ENCODE measurements at places on chromosomes 12 and 14.

GRCh38 chr12:78118036-78118435, 287.3 kb downstream of the NAV3 start:
- no peak for DNase-seq

- DNase-seq = no peak
These were observed 57.2 kb downstream of the CLMN start for GRCh38 chr14:95262511-95262891.

DNA sequence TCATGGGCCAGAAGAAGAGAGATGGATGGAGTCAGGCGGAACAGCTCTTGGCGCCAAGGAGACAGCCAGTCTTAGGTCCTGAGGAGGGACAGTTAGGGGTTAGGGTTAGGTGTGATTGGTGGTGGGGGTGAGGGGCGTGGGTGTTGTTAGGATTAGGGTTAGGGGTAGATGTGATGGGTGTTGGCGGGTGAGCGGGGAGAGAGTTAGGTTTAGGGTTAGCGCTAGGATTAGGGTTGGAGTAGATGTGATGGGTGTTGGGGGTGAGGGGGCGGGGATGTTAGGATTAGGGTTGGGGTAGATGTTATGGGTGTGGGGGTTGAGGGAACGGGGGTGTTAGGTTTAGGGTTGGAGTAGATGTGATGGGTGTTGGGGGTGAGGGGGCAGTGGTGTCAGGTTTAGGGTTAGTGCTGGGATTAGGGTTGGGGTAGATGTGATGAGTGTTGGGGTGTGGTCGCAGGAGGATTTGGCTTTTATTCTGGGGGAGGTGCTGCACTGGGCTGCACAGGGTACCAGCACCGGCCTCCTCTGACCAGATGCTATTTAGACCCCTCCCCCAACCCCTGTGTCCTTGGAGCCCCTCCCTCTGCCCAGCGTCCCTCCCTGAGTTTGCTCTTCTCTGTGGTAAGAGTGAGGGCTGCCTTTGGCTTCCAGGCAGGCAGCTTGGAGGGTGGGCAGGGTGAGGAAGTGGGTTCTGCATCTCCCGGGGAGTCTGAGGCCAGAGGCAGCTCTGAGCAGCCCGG, 35.6 kb upstream of the FBRSL1 start:
- no peak for DNase-seq

DNA sequence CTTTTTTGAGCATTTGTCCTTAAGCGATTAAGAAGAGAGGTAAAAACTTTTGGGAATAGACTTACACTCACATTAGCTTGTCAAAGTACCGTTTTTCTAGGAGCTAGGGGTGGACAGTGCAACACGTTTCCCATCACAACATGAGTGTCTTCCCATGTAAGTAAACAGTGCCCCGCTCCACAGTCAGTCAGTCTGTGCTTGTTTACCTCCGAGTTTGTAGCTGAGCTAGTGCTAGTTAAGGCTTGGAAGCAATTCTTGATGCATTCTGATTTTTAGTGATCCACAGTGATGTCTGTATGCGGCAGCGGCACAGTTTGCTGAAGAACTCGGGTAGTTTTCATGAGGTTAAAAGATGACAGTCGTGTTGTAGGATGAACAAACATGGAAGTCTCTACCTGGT, 941 bp downstream of the ZDHHC17 start:
- no peak for DNase-seq

GRCh38 chr12:15752785-15753184, 36.4 kb downstream of the EPS8 start:
- no peak for DNase-seq

DNA sequence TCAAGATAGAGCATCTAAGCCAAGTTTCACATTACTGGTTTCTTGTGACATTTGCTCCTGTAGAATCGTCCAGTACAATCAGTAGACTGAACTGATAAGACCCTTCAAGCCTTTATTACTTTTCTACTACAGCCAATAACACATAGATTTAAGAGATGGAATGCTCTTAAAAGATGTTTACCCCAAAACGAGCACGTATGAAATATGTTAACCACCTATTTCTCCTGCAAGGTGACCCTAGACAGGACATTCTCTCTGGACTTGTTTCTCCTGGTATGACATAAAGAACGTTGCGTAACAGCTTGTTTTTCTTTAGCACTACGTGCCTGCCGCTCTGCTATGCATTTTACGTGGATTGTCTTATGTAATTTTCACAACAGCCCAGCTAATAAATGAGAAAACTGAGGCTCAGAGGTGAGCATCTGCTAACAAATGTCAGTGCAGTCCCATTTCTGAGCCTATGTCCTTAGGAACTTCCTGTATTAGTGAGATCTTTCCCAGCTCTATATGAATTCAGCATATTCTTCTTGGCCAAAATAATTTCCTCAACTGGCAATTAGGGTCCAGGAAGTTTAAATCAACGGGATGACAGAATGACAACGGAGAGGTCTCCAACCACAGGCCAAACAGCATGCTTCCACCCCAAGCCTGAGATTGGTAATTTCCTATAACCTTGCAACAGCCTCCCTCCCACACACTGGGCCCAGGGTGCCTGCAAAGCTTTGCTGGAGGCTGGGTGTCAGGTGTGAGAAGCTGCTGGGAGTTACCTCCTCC, 3.7 kb downstream of the NFKBIA start:
- peak; percentile 50 for DNase-seq

- no peak for DNase-seq
These were observed 82.8 kb upstream of the NEDD1 start for GRCh38 chr12:96824074-96824837.

DNA sequence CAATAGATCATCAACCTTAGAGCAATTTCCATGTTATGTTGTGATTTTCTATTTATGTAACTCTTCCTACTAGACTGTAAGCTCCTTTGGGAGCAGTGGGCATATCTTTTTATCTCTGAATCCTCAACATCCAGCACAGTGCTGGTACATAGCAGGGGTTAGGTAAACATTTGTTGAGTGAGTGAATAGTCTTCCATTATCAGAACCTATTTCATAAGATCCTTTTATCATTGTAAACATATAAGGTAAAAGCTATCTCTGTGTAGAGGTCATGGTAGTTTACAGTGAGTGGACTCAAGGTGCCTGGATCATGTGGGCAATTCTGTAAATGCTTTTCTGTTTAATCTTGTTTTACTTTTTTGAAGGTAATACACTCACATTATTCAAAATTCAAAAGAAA, 15.1 kb downstream of the FKBP11 start:
- DNase-seq = no peak

DNA sequence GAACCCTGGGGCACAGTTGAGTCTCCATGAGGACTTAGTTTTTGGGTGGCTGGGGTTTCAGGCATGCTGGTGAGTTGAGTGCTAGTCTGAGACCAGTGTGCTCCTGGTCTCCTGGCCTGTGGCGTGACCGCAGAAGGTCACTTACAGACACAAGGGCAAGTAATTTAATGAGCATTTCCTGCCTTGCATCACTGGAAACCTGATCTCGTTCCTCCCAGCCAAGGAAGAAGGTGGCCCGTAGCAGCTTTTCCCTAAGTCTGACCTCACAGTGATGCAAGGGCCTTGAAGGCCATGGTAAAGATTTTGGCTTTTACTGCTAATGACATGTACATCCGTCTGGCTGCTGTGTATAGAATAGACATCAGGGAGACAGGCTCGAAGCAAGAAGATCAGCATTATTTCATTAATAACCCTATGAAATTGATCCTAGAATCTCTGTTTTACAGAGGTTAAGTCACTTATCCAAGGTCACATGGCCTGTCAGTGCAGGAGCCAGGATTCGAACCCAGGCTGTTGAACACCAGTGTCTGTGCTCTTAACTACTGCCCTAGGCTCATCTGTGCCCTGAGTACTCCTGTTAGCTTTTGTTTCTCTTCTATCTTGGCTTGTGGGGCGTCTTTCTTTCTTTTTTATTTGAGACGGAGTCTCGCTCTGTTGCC, 4.6 kb downstream of the TMEM120B start:
- no peak for DNase-seq

DNA sequence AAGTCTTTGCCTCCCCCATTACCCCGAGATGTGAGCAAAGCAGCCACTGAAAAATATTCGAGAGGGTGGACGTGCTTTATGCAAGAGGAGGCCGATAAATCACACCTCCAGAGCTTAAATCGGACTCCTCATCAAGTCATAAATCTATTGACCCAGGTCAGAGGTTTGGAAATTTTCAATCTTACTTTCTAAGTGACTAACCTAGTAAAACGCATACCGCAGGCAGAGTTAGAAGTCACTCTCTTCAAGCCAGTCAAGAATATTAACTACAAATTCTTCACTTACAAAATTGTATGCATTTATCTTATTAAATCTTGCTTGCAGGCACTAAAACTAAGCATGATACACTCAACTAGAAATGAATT, 34.9 kb downstream of the GPHB5 start:
- no peak for DNase-seq

- DNase-seq = no peak
These were observed 69.6 kb downstream of the GALNT8 start for GRCh38 chr12:4789776-4790175.

- DNase-seq = no peak
These were observed 2.4 kb downstream of the VPS37B start for GRCh38 chr12:122893208-122894153.

GRCh38 chr12:100197486-100197885, 3.1 kb upstream of the ACTR6 start:
- DNase-seq = no peak

DNA sequence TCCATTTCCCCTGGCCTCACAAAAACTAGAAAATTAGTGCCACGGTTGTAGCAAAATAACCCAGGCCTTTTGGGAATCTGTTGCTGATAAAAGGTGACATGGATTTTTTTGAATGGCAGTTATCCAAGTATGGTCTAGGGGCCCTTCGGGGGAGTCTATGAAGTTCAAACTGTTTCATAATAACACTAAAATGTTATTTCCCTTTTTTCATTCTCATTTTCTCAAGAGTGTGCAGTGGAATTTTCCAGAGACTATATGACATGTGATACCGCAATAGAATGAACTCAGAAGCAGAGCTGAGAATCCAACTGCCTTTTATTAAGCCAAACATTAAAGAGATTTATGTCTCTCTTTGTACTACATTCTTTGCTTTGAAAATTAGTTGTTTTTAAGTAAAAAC, 26.9 kb downstream of the GSTZ1 start:
- no peak for DNase-seq

GRCh38 chr12:6080149-6081045, 44.1 kb downstream of the VWF start:
- no peak for DNase-seq

DNA sequence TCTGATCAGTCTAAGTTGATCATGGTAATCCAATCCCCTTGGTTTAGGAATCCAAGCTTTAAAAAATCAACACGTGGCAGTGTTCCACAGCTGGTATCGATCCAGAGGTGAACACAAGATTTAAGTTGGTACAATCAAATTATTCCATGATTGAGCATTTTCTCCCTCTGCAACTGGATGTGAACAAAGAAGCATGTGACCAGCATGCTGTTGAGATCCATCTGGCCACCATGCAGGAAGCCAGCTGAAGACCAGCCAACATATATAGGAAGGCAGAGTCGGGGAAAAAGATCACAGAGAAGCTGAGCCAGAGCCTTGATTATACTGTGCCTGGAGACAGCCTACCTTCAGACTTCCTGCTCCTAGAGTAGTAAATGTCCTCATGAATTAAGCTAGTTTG, 158.3 kb downstream of the SEC23A start:
- DNase-seq = no peak

DNA sequence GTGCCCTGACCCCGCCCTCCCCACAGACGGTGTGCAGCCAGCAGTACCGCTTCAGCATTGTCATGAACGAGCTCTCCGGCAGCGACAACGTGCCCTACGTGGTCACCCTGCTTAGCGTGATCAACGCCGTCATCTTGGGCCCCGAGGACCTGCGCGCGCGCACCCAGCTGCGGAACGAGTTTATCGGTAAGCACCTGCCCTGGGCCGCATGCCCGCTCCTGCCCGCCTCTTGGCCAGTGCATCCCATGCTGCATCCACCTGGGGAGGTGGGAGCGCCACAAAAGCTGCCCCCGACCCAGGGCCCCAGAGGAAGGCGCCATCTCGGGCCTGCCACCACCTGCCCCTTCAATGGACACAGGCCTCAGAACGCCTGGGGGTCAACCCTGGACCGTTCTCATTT, 13.9 kb downstream of the INF2 start:
- no peak for DNase-seq

DNA sequence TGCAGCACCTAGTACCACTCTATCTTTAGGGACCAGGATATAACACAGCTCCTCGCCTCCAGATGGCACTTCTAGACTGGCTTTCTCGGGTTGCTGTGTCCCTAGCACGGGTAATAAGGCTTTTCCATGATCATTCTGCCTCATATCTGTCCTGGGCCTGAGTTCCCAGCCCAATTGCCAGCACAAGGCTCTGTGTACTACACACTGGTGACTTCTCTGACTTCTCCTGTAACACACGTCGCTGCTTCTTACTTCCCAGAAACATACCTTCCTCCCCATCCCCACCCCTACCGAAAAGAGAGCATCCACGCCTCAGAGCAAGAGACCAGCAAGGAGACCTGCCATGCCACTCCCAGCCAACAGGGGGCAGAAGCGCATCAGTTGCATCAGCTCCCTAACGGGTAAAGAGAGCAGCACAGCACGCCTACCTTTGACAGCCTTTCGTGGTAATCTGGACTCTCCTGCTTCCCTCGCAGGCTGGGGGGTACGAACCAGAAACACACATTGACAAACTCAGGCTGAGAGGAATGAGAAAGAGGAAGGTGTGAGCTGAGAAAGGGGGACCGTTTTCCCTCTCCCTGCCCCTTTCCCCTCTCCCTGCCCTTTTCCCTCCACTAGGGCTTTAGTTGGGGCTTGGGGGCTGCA, 21.2 kb upstream of the ZNF740 start:
- DNase-seq = peak; percentile 81

DNA sequence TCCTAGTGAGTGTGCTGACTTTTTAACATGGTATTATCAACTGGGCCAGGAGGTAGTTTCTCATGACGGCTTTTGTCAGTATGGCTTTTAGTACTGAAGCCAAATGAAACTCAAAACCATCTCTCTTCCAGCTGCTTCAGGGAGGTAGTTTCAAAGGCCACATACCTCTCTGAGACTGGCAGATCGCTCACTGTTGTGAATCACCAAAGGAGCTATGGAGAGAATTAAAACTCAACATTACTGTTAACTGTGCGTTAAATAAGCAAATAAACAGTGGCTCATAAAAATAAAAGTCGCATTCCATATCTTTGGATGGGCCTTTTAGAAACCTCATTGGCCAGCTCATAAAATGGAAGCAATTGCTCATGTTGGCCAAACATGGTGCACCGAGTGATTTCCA, 141.1 kb downstream of the HMGA2 start:
- no peak for DNase-seq

GRCh38 chr14:104388541-104389325, 190.8 kb upstream of the C14orf180 start:
- no peak for DNase-seq

DNA sequence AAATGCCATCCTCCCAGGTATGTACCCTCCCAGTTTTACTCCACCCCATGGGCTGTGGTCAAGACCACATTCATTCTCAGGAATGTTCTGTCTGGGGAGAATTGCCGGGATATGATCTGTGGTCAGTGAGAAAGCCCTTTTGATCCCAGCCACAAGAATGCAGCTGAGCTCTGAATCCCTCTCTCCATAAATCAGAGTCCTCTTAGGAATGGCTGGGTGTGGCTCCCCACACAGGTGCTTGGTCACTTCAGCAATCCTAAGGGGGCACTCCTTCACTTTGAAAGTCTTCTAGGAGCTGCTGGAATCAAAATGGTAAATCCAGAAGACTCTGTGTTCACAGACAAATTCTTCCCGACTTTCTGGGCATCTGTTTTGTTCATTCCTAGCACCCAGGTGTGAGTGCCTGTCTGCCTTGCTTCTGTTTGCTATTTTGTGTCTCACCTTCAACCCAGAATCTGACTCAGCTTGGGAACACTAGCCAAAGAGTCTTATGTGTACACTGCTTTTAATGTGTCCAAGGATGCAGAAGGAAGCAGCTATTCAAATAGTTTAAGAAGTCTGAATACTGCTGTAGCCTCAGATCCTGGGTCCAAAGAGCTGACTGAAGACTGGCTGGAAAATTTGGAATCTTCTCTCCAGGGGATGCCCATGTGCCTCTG, 144.6 kb upstream of the CDKN3 start:
- no peak for DNase-seq

All from stimulated activated CD4-positive, alpha-beta T cell treated with anti-CD3 and anti-CD28 coated beads, TNF-alpha, amount 100 ng/mL, for 24 hours (primary cell).